Fibroblast of skin of left quadriceps (primary cell): ENCODE measurements at places on chromosomes 4 and X.

DNA sequence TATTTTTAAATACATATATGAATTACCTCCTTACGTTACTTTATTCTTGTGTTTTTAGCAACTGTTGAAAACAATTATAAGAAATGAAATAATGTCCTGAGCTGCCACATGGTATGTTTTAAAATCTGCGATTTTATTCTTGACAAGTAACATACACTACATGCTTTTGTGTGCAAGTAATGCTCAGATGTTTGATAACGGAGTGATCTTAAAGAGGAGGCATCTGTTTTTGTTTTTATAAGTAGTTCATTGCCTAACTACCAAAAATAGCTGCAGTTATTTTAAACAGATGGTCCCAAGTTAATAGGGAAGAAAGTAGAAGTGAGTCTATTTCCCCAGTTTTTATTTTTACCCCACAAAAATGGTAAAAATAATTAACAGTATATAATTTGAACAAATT is 55.2 kb downstream of the GAB1 start:
- DNase-seq = peak; percentile 76

DNA sequence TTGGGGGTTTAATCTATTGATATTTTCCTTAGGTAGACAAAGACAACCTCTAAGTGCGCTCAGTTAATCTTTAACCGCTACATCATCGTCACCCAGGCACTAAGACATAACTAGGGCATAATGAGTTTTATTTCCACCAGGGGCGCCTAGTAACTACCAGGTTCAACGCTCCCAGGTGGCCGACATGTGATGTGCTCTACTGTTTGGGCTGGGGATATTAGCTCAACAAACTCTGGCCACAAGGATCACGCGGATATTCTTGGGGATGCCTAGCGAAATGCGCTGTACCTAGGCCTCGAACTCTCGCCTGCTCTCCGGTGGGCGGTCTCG is 915 bp upstream of the RAB33B start:
- no peak for DNase-seq

GRCh38 chr4:86249074-86249473 is 110.8 kb downstream of the MAPK10 start:
- DNase-seq = no peak

- no peak for DNase-seq
Measured at GRCh38 chr4:12399781-12400180, 971.1 kb upstream of the HS3ST1 start.

- no peak for DNase-seq
Measured at GRCh38 chr4:151992332-151993154, 231.7 kb upstream of the GATB start.

DNA sequence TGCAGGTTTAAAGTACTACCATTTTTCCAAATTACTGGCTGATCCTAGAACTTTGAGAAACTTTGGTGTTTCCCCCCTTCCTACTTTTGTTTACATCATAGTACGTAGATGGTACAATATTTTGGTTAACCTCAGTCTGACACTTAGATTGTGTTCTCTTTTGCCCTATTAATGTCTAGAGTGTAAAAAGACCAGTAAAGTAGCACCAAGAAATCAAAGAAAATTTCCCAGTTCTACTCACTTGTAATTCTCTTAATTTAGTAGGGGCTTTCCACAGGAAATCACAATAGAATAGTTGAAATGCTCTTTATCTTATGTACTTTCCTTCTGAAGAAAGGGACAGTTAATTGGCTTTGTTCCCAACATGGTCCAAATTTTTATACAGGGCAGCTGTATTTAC is 51.6 kb downstream of the NFKB1 start:
- no peak for DNase-seq

DNA sequence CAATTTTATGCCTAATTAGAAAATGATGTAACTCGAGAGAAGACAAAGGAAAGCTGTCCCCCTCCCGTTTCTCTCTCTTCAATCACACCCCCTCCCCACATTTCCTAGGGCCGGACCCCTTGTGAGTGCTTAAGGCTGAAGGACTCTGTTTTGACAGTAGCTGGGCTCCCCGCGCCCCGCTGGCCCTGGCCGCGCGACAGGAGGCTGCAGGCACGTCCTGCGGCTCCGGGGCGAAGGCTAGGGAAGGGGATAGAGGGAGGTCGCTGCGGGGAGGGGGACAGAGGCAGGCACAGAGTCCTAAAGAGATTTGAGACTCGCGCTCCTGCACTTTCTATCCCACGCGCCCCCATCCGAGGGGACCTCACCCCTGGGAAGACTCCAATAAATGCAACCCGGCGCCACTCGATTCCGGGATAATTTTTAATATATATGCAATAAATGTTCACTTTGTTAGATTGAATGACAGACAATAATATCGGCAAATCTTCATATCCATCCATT is 56.2 kb upstream of the TMEM33 start:
- DNase-seq = no peak

DNA sequence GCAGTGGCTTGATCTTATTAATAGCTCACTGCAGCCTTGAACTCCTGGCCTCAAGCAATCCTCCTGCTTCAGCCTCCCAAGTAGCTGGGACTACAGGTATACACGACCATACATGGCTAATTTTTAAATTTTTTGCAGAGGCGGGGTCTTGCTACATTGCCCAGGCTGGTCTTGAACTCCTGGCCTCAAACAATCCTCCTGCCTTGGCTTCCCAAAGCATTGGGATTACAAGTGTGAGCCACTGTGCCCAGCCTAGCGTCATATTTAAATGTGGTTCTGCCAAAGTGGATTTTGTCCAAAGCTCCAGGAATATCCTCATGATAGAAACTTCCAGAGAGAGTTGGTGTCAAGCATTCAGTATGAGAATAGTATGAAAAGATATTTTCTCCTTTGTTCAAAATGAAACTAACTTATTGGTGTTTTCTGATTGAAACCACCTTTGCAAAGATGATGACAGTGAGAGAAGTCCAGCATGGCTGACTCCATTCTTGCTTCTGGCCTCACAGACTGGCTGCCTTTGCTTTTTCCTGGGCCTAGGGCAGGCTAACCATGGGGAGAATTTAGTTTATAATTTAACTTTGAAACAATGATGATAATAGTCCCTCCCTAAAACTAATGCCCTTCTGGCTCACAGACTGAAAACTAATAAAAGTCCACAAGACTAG is 129.0 kb downstream of the C4orf51 start:
- no peak for DNase-seq

GRCh38 chrX:74922922-74923543 is 2.2 kb downstream of the NEXMIF start:
- no peak for DNase-seq

DNA sequence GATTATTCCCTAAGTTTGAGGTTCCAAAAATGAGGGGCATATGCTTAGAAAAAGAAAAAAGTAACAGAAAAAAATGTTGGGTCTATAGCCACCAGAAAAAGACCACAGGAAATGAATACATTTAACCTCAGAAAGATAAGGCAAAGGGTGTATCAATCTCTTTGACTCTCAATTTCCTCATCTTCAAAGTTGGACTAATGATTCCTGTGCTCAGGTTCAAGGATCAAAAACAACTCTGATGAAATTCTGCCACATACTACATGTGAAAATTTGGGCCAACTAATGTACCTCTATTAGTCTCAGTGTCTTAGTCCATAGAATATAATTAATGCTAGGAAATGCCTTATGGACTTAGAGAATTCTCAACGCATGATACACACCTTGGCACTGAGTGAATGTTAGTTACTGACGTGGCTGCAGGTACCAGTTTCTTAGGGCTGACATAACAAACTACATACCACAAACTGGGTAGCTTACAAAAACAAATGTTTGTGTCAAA is 257.7 kb downstream of the ANKRD50 start:
- DNase-seq = no peak

GRCh38 chrX:129750971-129751370 is 12.2 kb downstream of the XPNPEP2 start:
- DNase-seq = no peak

- DNase-seq = no peak
Measured at GRCh38 chrX:132294776-132295495, 75.7 kb upstream of the RAP2C start.

- DNase-seq = no peak
Measured at GRCh38 chrX:47941423-47941822, 62.4 kb downstream of the ZNF182 start.

- DNase-seq = no peak
Measured at GRCh38 chr4:152591396-152591795, 55.5 kb upstream of the FBXW7 start.

GRCh38 chr4:41427931-41428600 is 109.9 kb upstream of the LIMCH1 start:
- no peak for DNase-seq

- no peak for DNase-seq
Measured at GRCh38 chr4:1357356-1358248, 10.6 kb downstream of the UVSSA start.

DNA sequence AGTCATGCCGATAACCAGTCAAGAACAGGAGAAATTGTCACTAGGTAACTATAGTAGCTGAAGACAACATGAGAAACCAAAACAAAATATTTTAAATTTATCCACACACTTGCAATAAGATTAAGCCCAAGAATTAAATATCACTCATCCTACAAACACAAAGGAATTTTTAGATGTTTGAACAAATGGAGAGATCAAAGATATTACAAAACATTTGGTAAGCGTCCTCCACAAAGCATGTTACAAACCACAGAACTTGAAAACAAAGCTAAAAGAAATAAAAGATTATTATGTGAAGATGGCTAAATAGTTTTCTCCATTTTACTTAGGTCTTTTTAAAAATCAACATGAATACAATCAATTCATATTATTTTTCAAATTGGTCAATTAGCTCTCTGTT is 631.9 kb upstream of the INTU start:
- DNase-seq = no peak

DNA sequence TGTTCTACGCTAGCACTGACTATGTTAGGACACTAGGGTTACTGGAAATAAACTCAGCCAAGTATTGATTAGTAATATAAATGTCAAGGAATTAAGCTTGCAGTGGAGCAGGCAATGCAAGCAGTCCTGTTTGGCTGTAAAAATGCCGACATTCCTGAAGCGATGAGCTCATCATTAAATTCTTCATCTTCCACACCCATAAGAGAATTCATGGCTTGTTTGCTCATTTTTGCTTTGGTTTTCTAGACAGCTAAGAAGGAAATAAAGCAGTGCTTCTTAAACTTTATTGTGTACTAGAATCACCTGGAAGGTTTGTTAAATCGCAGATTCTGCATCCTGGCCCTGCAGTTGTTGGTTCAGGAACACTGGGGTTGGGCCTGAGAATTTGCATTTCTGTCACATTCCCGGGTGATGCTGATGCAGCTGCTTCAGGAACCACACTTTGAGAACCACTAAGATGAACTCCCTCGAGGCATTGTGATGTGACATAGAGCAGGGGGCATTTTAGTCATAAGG is 17.8 kb downstream of the ANXA3 start:
- DNase-seq = peak; percentile 72

GRCh38 chrX:48695925-48696300 is 621 bp upstream of the SUV39H1 start:
- DNase-seq = no peak

DNA sequence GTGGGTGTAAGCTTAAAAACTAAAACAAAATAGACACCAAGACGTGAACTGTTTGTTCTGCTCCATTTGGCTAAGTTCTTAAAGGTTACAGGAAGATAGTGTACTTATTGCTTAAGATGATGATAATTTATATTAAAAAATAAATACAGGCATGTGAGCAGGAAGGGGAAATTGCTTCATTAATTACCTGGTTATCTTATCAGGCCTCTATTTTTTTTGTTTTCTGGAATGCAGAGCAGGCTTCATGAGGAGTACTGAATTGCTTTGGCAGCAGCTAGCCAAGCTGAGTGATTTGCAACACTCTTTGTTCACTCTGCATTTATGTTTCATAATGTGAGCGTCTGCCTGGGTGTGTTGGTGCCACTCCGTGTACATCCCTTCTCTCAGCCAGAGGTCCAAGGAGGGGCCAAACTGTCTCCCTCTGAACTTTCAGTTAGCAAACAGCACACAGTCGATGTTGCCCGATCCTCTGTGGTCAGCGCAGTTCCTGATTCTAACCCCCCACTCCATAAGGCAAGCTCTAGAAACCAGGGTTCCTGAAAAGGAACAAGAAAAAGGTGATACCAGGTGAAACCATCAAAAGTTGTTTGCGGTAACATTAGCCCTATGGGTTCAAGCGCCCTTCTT is 348.2 kb downstream of the SPRY1 start:
- DNase-seq = no peak

DNA sequence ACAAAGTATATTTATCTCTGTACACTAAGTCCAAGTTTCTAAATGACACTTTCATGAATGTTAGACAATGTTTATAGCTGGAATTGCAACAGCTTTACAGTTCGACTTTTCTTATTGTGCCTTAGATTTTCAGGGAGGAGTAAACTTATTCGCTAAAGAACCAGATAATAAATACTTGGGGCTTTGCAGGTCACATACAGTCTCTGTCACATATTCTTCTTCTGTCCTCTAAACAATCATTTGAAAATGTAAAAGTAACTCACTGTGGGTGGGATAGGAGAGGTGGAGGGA is 132.6 kb downstream of the SPRY1 start:
- DNase-seq = no peak

DNA sequence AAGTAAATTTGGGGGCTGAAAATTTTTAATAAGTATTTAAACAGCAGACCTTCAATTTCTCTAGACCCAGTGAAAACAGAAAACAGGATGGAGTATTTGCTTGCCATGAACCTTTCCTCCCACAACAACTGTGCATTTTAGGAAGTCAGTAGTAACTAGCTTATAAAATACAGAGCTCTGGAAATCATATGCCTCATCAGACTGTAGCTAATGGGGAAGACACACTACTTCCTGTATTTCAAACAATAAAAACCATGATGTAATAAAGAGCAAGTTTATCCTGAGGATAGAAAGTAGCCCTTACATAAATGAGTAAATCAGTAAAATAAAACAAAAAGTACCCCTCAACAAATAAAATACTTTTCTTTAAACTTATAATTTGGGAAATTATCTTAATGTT is 280.1 kb upstream of the ZFP42 start:
- no peak for DNase-seq

DNA sequence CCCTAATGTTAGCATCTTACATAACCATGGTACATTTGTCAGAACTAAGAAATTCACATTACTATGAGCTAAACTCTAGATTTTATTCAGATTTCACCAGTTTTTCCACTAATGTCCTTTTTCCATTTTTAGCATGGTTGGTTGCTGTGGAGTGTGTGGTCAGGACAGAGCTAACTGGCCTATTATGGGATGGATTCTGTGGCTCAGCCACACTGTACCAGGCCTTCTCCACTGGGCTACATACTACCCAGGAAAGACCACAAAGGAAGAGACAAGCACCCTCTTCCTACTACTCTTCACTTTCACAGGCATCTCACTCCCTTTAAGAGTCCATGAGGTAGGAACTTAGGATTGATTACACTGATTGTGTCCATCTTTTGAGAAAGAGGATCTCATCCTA is 67.4 kb downstream of the ZNF827 start:
- DNase-seq = no peak

GRCh38 chr4:188454575-188454974 is 315.3 kb downstream of the TRIML1 start:
- DNase-seq = no peak
